Cortex of kidney (tissue), 1 donor: ENCODE measurements at places on chromosomes 5 and 9.

- DNase-seq: no peak
Measured at GRCh38 chr5:72129725-72130124, 22.4 kb downstream of the MAP1B start.

GRCh38 chr5:133347039-133347438 is 265.3 kb downstream of the FSTL4 start:
- DNase-seq: no peak

- no peak for DNase-seq
Measured at GRCh38 chr9:74974558-74974957, 21.8 kb upstream of the C9orf40 start.

DNA sequence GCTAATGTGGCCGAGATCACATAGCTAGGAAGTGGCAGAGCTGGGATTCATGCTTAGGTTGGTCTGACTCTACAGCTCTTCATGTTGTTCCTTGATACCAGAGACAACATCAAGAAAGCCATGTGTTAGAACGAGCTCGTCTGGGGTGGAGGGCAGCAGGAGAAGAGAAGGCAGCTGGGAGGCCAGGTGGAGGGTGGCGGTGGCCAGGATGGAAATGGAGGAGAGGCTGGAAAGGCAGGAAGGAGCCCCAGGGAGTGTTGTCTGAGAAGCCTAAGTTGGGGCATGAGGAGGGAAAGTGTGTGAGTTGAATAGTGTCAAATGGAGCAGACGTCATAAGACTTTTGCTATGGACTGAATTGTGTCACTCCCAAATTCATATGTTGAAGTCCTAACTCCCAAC is 315.3 kb downstream of the GADD45G start:
- DNase-seq: no peak

DNA sequence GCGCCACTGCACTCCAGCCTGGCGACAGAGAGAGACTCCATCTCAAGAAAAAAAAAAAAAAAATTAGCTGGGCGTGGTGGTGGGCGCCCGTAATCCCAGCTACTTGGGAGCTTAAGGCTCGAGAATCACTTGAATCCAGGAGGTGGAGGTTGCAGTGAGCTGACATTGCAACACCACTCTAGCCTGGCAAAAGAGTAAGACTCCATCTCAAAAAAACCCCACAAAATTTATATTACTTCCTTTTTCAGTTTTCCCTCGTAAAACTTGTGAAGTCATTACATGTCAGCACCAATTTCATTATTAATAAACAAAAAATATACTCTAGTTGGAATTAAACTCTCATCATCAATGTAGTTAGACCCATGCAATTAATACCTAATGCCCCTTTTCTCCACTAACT is 43.9 kb downstream of the SHLD3 start:
- DNase-seq: no peak

DNA sequence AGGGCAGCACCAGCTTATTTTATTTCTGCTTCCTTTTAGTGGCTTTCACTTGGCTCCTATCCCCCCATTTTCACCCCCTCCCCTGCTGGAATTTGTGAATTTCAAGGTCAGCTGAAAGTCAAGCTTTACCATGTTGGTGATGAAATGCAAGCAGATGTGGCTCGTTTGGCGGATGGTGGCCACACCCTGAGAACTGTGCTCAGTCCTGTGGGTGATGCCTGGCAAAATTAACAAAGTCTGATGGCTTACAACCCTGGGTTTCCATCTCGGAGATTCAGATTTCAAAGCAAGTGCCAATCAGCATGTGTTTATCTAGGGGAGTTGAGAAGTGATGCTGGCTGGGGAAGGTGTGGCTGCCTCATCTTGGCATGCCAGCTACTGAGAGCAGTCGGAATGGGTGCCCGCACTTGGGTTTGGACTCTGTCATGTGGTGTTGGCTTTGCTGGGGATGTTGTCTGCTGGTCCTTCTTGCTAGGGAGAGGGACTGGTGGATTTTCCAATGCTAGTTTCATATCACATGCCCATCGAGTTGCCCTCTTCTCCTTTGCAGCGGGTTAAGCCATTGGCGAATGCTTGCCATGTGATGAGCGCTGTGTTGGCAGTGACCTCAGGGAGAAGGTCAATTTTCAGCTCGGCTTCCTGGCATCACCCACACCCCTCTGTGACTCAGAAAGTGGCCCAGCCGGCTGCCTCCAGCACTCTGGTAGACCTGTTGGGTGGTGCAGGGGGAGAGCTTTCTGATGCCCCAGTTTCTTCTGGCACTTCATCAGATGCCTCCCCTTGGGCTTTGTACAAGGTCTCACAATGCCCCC is 77.0 kb upstream of the PITX1 start:
- DNase-seq: no peak
